ENCODE measurements at places on chromosomes 7 and 10. TPM values are rescaled to one million over a fixed set of nuclear protein-coding genes. Genes with fewer than 3 reads are reported as not detected.

- no peak for DNase-seq
Measured at GRCh38 chr7:135771961-135772638, 23.5 kb upstream of the FAM180A start.

GRCh38 chr10:30467651-30468338 is 33.8 kb downstream of the MAP3K8 start:
- DNase-seq: no peak

- DNase-seq: peak; percentile 28
Measured at GRCh38 chr7:76234931-76235441, 33.3 kb downstream of the SRRM3 start.

Gene CDC14C
- not detected for total RNA-seq

- DNase-seq: no peak
Measured at GRCh38 chr10:792792-793100, 103.3 kb upstream of the DIP2C start.

Gene ZNF518A
- 31.8 TPM for total RNA-seq

Gene MRPL43
- total RNA-seq: 59.7 TPM

DNA sequence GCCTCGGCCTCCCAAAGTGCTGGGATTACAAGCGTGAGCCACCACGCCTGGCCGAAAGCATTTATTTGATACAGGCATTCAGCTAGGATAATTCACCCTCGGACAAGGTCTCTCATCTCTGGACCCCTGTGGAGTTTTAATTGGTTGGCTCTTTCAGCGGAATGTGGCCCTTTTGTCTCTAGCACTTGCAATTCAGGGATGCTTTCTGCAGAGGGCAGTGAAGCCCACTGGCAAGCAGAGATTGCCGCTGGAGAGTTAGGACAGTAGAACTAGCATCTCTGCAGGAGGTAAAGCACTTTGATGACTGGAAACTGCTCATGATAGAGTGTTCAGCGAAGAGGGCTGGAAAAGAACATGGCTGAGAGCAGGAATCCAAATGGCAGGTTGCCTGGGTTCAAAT is 62.0 kb downstream of the SUFU start:
- DNase-seq: no peak

GRCh38 chr7:24740871-24741270 is 16.4 kb downstream of the GSDME start:
- DNase-seq: no peak

DNA sequence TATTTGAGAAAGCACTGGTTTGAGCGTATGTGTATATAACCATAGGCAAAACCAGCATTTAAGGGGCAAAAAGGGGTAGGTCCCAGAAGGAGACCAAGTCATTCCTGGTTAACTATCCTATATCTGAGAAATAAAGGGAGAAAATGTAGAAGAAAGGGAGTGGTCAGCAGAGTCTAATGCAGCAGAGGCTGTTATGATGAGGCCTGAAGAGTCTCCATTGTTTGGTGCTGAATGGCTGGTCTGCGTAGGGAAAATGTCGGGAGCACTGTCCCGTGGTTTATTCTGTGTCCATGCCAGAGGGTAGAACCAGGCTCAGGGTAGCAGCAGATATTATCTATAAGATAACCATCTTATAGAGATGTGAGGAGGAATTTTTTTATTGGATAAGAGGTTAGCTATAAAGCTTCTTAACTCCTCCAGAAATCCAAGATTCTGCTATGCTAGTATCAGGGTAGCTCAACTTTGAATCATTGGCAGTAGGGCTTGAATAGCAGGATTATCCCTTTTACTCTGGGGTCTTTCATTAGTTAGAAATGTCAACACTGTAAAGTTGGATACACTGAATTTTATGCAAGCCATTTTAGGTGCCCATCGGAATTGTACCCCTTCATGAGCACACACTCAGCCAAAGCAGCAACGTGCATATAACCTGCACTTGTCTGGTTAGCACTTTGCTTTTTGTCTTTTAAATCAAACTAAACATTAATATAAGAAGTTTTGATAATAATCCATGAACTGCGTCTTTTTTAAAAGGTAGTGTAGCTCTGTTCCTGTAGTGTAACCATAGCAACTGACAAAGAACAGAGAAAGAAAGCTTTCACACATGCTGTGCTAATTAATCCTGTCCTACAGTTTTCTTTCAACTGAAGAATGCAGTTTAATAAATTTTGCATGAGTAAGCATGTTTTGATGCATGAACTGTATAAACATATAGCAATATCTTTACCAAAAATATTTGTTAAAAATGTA is 312.0 kb upstream of the FZD1 start:
- no peak for DNase-seq

- no peak for DNase-seq
Measured at GRCh38 chr10:59881640-59882039, 24.7 kb downstream of the CCDC6 start.

DNA sequence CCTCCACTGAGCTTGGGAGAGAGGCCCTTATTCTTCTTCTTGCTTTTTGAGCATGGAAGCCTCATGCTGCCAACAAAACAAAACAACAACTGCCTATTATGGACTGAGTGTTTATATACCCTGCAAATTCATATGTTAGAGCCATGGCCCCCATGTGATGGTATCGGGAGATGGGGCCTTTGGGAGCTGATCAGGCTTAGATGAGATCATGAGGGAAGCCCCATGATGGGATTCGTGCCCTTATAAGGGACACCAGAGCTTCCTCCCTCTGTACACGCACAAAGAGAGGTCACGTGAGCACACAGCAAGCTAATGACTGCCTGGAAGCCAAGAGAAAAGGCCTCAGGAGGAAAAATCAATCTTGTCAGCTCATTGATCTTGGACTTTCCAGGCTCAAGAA is 235.0 kb downstream of the FANK1 start:
- no peak for DNase-seq

DNA sequence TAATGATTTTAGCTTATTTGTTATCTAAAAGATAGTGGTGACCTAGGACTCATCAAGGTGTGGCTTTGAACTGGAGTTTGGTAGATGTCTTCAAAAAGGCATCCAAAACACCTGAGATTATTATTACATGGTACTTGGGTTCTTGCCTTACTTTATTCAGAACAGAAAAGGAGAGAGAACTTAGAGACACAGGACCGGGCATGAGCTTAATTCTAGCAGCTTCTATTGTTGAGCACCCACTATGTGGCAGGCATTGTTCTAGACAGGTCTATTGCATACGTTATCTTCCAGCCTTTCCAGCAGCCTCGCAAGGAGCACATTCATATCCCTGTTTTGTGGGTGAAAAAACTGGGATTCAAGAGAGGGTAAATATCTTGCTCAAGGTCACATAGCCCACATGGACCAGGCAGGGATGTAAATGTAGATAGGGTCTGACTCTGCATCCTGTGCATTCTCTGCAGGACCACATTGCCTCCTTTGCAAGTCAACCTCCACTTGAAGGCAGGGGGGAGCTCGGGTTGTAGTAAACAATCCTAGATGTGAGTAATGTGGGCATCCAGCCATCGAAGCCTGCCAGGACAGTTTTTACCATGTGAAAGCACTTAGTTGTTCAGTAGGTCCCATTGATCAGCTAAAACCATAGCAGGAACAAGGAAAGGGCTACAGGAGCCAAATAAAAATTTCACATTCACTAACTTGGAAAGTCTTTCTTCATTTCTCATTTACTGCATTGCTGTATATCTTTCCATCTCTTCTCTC is 551.4 kb downstream of the LRMDA start:
- no peak for DNase-seq

GRCh38 chr7:140039896-140040295 is 22.9 kb downstream of the PARP12 start:
- DNase-seq: no peak

- DNase-seq: no peak
Measured at GRCh38 chr10:19570120-19570519, 246.1 kb upstream of the PLXDC2 start.

GRCh38 chr10:111146025-111146640 is 69.3 kb downstream of the ADRA2A start:
- no peak for DNase-seq

Gene HIF1AN
- 15.8 TPM for total RNA-seq

DNA sequence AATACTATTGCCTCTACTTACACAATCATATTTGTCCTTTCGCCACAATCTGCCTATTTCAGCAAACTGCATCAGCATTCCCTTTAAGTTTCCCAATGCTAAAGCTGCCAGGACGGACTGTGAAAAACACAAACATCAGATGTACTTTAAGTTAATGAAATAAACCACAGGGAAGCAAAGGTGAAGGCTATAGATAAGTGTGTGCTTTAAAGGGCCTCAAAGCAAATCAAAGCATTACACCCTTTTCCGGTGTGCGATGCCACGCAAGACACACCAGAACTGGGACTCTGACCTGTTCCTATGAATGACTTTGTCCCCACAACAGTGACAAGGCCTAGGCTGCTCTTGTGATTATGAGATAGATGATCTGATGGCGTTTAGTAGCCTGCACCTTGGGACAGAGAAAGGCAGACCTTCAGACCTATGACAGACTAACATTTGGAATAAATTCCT is 23.4 kb downstream of the SLC26A3 start:
- DNase-seq: no peak

GRCh38 chr7:105199386-105199785 is 185.4 kb downstream of the KMT2E start:
- no peak for DNase-seq

- no peak for DNase-seq
Measured at GRCh38 chr10:46282842-46283574, 3.8 kb upstream of the ANTXRL start.

GRCh38 chr7:10418985-10419384 is 554.7 kb upstream of the PHF14 start:
- no peak for DNase-seq

GRCh38 chr7:25877802-25878789 is 273.9 kb upstream of the NFE2L3 start:
- DNase-seq: no peak

GRCh38 chr10:9069136-9069535 is 1014.6 kb downstream of the GATA3 start:
- no peak for DNase-seq

DNA sequence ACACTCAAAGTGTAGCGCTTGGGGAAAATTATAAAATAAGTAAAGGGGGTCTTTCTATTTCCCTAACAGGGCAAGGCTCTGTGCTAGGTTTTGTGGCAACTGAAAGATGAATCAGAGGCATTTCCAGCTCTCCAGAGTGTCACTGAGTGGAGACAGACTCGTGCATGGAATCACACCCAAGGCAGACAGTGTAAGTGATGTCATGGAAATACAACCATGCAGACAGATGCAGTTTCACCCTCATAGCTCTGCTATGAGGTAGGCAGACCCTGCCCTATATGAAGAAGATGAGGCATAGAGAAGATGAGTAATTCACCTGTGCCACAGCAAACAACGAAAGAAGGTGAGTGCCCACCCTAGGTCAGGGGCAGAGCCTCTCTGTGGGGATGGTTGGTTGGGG is 57.2 kb upstream of the PITRM1 start:
- no peak for DNase-seq

GRCh38 chr7:46028246-46028645 is 107.2 kb upstream of the IGFBP3 start:
- no peak for DNase-seq

Gene ABCF2
- 28.5 TPM for total RNA-seq

DNA sequence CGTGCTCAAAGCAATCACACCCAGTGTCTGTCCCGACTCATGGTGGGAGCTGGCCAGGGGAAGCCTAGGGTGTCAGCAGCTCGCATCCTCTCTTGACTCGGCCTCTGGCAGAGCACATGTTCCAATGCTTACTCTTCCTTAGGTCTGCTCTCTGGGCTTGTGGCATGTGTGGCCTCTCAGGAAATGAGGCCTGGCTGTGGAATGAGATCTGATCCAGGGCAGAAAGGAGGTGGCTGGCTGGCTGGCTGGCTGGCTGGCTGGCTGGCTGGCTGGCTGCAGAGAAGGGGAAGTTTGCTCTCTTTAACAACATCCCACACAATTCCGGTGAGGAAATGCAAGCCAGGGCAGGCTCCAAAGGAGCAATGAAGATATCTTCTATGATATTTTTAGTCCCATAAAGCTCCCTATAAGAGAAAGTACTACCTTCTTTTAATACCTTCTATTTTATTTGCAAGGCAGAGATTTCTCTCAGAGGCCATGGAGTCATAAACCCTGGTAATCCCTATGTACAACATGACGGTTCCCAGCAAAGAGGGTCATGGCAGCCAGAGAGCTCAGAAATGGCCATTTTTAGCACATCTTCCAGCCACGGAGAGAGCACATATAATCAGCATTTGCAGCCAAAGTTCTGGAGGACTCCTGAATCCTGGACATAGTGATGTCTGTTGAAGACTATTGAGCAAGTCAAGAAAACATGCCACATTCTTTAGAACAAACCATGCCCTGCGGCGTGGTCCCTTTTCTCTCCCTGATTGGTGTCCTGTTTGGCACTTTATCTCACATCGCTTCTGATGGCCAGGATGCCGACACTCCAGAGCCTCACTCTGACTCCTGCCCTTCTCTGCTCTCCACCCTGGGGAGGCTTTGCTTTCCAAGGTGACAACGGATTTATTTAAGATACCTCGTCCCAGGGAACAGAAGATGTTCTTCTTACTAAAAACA is 153.7 kb downstream of the FANK1 start:
- no peak for DNase-seq

DNA sequence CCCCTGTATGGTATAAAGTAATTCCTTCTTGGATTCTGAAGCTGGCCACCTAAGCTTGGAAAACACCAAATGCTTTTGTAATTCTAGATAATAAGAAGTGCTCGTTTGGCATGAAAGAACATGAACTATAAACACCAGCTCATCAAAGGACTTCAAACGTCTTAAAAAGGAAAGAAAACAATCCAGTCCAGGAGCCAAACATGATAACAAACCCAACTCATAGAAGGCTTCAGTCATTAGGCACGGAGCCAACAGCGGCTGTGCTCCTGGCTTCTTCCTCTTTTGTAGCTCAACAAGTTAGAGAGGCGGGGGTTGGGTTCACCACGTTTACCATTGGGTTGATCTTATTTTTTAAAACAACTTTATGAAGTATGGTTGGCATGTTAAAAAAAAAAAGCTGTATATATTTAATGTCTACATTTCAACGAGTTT is 56.4 kb upstream of the ECHDC3 start:
- DNase-seq: no peak

Gene ALOX5
- total RNA-seq: 40.6 TPM

- no peak for DNase-seq
Measured at GRCh38 chr10:47115322-47115721, 184.7 kb upstream of the GDF10 start.

GRCh38 chr10:71675295-71675970 is 44.1 kb downstream of the C10orf105 start:
- no peak for DNase-seq

Gene ARMC10
- 44.0 TPM for total RNA-seq

GRCh38 chr7:92652536-92652935 is 62.3 kb upstream of the FAM133B start:
- no peak for DNase-seq

Gene NUB1
- total RNA-seq: 48.6 TPM

- no peak for DNase-seq
Measured at GRCh38 chr10:101968286-101968939, 87.6 kb downstream of the ARMH3 start.

Data from omental fat pad (tissue), 4 donors.